IMR-90 (cell line): ENCODE measurements at places on chromosomes 12 and 14. TPM values are rescaled to one million over a fixed set of nuclear protein-coding genes. Genes with fewer than 3 reads are reported as not detected.
A peak's percentile ranks its signal among the peaks of the same experiment; 100 is the strongest.

Gene PLA2G1B
- total RNA-seq, result not detected in 2 replicates

GRCh38 chr14:103885509-103885932, 38.1 kb upstream of the PPP1R13B start:
- no peak for DNase-seq

Gene ART4
- not detected in 2 replicates for total RNA-seq

Gene AICDA
- not detected in 2 replicates for total RNA-seq

GRCh38 chr12:19402743-19403431, 36.4 kb upstream of the AEBP2 start:
- peak; percentile 63 for DNase-seq

GRCh38 chr14:85531587-85532373, 1.8 kb downstream of the FLRT2 start:
- DNase-seq, result peak; percentile 80
